Stimulated activated CD8-positive, alpha-beta memory T cell treated with anti-CD3 and anti-CD28 coated beads, Interleukin-2, amount 100 ng/mL, for 48 hours (primary cell): ENCODE measurements at places on chromosomes 3 and 15.
A peak's percentile ranks its signal among the peaks of the same experiment; 100 is the strongest.

DNA sequence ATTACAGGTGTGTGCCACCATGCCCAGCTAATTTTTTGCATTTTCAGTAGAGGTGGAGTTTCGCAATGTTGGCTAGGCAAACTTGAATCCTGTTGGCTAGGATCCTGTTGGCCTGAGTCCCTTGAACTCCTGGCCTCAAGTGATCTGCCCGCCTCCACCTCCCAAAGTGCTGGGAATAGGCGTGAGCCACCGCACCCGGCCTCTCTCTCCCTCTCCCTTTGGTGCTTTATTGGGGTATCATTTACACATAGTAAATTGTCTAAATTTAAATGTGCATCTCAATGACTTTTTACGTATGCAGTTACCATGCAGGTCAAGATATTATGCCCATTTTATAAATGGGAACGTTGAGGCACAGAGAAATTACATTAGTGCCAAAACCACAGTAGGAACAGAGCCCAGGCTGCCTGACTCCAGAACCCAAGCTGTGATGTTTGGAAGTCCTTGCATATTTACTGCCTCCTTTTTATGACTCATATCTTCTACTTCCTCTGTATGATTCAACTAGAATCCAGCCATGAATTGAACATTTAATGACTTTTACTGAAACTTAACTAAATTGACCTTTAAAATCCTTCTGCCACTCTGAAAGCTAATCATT lies 34.0 kb upstream of the RPP14 start:
- no peak for DNase-seq

DNA sequence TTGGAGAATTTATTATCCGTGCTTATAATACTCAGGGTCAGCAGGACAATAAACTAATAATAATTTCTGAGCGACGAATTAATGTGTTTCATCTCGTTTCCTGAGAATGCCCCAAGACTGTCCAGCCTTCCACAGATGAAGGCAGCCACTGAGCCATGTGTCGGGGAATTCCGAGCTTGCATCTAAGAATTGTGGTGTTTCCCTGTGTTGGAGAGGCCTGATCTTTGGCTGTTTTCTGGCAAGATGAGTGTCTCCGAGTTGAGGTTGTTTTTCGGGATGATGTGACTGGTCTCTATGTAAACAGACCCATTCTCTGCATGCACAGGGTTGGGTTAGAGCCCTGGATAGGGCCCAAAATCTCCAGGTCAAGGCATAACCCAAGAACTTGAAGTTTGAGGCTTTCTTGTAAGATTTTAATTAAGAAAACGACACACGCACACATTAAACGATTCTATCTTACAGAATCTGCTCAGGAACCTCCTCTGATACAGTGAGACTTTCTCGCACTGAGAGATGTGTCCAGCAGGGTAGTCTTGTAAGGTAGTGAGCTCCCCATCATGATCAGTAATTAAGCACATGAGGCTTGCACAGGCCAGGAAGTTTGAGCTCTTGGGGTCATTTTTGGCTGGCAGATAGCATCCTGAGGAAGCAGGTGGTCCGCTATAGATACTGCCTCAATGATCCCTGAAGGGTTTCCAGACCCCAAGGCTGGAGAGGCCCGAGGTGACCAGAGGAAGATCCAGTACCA lies 14.4 kb downstream of the FGD5 start:
- DNase-seq, result no peak

DNA sequence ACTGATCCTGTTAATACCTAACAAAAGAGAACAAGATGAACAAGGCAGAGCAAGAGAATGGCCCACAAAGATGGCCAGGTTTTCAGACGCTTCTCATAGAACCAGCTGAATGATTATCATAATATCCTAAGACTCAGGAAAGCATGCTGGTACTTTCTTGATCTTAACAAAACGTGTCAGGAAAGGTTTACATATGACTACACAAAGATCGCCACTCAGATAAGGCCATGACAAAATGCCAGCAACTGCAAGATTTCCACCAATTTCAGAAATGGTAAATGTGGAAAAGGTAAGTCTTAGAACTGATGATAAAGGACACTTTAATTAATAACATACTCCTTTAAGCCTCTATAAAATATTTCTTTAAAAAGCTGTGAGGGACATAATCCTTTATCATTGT lies 108.8 kb downstream of the DLG1 start:
- DNase-seq, result no peak

DNA sequence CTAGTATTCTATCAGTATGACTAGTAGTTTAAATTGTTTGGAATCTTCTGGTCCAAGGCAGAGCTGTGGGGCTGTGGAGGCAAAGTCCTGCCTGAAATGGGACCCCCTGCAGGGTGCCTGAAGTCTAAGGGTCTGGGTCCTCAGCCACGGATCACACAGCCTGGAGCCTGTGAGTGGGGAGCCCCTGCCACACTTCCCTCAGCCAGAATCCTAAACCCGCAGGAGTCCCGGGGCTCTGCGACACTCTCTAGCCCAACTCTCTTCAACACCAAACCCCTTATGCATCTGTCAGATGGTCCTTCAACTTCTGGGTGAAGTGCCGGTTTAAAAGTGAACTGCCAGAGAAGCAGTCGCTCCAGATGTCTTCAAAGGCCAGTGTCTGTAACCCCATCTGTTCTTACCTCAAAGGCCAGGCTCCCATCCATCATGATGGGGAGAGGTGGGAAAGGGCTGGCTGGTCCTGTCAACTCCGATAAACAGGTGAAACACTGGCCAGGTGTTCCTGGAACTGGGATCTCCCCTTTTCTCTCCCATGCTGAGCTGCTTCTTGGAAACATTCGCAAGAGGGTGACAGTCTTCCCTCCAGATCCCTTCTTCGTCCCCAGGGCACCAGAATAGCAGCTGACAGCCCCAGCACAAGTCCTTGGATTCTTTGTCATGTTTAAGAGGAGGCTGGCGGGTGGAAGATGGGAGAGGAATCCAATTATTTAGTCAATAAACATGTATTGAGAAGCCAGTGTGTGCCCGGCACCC lies 45.6 kb downstream of the CPN2 start:
- no peak for DNase-seq

GRCh38 chr15:96171853-96172296 lies 158.6 kb upstream of the NR2F2 start:
- DNase-seq, result no peak

DNA sequence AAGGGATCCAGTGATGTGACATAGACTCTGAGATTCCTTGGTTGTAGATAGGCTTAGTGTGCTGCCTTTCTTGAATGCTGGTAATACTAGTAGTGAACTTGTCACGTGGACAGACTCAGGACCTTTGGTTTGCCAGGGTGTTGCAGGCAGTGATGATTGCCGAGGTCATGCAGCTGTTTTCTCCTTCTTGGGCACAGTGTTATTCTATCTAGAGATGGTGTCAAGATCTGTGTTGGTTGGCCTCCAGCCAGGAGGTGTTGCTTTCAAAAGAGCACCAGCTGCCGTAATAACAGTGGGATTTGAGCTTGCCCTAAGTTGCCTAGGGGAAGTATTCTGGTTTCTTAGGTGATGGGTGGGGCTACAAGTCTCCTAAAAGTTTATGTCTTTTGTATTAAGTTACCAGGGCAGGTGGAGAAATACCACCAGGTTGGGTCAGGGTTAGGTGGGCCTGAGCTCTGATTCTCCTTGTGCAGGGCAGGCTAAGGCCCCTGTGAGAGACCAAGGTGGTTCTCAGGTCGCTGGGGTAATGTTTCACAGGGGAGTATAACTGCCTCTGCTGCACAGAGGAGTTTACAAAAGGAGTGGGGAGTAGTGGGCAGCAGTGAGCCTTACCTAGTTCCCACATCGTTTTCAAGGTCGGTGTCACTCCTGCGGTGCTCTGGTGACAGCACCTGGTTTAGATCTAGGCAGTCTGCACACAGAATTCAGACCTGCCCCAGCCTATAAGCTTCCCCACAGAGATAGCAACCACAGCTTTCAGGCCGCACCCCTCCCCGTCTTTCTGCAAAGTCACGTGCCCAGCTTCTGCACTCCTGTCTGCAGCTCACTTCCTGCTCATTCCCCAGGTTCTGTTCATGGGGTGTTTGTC lies 350.3 kb downstream of the DOCK3 start:
- DNase-seq, result peak; percentile 14

GRCh38 chr15:96323319-96324145 lies 7.0 kb upstream of the NR2F2 start:
- no peak for DNase-seq

GRCh38 chr15:25624504-25625177 lies 185.8 kb upstream of the UBE3A start:
- no peak for DNase-seq

DNA sequence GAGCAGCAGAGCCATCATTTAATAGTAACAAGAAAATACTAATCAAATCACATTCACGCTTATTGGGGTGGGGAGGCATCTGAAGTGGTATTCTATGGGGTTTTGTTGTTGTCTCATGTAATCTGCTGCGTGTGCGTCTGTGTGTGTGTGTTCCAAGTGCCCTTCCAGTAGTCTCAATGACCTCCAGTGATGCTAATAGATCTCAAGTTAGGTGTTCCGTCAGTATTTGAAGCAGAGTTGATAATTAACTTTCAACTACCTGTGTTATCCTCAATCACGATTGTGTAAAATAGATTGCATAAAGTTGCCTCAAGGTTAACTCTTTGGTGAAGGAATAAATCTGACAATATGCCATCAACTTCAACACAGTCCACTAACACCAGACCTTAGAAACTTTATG lies 375.0 kb downstream of the MECOM start:
- DNase-seq, result no peak

GRCh38 chr15:49817100-49817499 lies 196.3 kb downstream of the DTWD1 start:
- no peak for DNase-seq

- no peak for DNase-seq
These were observed 65.8 kb downstream of the SCN5A start for GRCh38 chr3:38583688-38584087.

DNA sequence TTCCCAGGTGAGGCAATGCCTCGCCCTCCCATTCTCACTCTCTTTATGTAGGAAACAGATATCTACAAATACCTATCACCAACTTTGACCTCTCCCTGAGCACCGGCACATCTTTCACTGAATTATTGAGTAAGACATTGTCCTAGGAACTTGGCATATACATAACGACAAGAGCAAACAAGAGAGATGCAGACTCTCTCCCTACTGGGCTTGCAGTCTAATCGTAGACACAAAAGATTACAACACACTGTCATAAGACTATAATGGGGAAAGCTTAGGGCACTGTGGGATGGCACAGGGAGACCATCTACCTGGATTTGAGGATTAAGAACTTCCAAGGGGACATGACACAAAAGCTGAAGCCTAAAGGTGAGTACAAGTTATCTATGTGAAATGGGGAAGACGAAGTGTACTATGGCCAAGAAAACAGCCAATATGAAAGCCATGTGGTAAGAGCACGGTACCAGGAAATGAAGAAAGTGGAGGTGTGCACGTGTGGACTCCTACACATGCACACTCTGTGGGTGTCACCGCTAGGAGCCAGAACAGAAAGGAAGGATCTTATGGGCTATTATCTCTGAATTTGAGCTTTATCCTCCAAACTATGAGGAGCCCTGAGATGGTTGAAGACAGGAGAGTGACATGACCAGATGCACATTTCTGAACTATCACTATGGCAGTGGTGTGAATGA lies 218.8 kb upstream of the STRIT1 start:
- no peak for DNase-seq

DNA sequence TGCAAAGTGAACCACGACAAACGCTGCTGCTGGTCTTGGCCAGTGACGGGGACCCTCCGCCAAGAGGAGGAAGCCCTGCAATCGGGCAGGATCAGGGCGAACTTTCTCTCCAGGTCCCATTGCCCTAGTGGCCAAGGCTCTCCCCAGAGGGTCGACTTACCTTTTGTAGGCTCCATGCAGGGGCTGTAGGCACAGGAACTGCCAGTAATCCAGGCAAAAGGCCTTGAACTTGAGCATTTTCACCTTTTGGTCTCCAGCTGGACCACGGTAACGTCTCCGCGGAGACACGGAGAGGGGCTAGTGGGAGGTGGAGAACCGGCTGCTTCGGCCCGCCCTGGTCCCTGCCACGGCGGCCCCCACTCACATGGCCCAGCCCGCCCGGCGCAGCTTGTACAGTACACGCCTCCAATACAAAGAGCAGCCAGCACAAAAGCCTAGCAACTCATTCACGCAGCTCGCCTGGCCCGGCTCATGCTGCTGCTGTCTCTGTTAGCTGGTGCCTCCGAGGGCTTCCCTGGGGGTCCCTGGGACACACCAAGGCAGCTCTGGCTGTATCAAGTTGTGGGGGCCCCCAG lies 31.0 kb downstream of the IQSEC1 start:
- no peak for DNase-seq

GRCh38 chr15:75920079-75920478 lies 16.4 kb downstream of the FBXO22 start:
- no peak for DNase-seq

GRCh38 chr3:72255191-72255590 lies 470.2 kb upstream of the PROK2 start:
- no peak for DNase-seq

DNA sequence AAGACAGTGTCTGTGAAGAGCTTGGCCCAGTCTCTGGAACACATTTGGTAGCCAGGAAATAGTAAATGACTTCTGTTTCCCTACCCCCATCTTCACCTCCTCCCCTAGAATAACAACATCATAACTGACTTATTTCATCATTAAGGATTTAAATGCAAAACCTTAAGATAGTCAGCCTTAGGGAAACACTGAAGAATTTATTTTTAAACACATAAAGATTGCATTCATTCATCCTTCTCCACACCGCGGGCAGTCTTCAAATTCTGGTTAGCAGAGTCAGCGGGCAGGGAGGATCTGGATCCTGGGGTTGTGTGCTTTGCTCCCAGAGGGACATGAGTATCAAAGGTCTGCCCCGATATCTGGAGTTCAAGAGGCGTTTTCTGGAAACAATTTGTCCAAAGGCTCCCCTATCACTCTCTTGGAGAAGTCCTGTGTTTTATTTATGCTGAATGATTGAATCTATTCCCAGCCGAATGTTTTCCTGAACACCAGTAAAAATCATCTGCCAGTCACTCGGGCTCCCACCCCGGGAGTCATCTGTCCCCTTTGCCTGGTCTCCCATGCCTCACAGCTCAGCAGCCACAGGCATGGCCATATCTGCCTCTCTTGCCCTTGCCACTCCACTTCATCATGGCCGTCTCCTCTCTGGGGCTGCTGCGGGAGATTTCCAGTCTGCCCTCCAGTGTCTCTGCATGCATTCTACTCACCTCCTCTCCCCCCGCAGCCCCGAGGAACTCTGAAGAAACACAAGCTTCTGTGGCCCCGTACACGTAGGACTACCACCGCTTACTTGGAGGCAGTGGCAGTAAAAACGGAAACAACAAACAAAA lies 234.7 kb upstream of the CTDSPL start:
- DNase-seq, result no peak

- no peak for DNase-seq
These were observed 15.6 kb upstream of the GYG1 start for GRCh38 chr3:148975696-148976095.

- no peak for DNase-seq
These were observed 155.0 kb downstream of the ATP8B4 start for GRCh38 chr15:49964061-49964460.

DNA sequence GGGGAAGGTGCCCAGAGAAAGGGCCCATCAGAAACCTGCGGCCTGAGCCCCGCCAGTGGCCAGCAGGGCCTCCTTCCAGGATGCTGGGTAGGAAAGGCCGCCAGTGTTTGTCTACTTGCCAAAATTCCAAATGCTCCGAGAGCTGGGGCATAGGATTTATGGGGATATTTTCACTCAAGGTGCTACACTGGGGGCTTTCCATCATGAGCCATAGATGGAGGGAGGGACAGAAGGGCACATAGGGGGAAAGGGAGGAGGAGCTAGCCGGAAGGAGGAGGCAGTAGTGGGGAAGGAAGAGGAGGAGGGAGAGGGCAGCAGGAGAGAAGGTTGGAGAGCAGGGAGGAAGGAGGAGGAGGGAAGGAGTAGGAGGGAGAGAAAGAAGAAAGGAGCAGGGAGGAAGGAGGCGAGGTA lies 494.7 kb upstream of the PROK2 start:
- DNase-seq, result no peak

GRCh38 chr3:59266551-59266950 lies 216.7 kb upstream of the CFAP20DC start:
- no peak for DNase-seq
